Ecto neural progenitor cell (in vitro differentiated cells): ENCODE measurements at places on chromosomes 1 and 21.

GRCh38 chr1:91884459-91885212, 1.3 kb downstream of the TGFBR3 start:
- peak; percentile 54 for DNase-seq

- no peak for DNase-seq
These were observed 328.0 kb downstream of the NPHP4 start for GRCh38 chr1:5664081-5664768.

DNA sequence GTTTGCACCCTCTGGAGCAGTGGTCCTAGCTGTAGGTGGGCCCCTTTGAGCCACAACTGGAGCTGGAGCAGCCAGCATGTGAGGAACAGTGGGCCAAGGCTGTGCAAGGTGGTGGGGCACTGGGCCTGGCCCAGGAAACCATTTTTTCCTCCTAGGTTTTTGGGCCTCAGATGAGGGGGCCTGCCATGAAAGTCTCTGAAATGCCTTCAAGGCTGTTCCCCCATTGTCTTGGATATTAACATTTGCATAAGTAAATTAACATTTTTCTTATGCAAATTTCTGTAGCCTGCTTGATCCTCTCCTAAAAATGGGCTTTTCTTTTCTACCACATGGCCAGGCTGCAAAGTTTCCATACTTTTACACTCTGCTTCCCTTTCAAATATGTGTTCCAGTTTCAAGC, 212.0 kb downstream of the NTNG1 start:
- no peak for DNase-seq

- no peak for DNase-seq
These were observed 72.1 kb upstream of the ZBTB40 start for GRCh38 chr1:22379566-22379965.

- no peak for DNase-seq
These were observed 13.3 kb downstream of the TRIM11 start for GRCh38 chr1:228393268-228393701.

DNA sequence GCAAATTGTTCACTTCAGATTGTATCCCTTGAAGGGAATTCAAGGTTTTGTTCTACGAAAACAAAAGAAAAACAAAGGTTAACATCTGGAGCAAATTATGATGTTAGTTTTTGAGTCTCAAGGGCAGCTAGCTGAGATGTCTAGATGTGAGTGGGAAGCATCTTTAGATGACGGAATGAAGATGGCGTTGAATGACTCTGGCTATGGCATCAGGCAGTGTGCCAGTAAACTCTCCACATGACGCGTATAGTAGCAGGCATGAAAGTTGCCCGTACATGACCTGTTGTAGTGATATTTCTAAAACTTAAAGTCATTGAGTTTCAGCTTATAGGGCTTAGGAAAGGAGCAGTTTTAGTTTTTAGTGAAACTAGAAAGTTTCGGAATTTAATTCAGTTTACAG, 12.3 kb upstream of the SDC3 start:
- no peak for DNase-seq

DNA sequence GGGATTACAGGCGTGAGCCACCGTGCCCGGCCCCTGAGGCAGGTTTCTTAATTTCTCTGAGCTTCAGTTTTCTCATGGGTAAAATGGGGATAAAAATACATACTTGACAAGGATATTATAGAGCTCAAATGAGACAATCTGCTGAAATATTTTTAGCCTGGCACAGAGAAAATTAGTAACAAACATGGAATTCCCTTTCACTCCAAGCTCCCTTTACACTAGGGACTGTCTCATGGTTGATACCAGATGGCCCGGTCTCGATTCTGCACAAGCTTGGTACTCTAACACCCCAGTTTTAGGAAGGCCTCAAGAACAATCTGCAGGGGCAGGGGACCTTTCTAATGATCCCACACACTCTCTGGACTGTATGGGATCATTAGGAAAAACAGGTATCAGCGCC, 671.7 kb downstream of the SMYD3 start:
- no peak for DNase-seq

DNA sequence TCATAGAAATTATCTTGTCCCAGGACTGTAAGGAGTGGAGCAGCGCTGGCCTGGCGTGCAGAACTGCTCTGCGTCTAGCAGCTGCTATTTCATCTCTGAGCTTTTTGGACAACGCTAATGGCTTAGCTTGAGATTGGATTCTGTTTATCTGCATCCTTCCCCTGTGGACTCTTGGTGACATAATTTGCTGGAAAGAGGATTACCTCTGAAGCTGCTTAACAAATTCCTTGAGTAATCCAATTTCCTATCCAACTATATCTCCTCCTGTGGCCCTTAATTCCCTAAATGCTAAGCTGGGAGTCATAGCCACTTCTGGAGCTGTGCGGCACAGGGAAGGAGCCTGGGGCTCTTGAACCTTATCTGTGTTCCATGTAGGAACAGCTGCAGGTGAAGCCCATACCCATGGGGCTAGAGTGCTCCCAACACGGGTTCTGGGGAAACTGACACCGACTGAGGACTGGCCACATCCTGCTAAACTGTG, 43.2 kb downstream of the IL6R start:
- DNase-seq, result no peak

DNA sequence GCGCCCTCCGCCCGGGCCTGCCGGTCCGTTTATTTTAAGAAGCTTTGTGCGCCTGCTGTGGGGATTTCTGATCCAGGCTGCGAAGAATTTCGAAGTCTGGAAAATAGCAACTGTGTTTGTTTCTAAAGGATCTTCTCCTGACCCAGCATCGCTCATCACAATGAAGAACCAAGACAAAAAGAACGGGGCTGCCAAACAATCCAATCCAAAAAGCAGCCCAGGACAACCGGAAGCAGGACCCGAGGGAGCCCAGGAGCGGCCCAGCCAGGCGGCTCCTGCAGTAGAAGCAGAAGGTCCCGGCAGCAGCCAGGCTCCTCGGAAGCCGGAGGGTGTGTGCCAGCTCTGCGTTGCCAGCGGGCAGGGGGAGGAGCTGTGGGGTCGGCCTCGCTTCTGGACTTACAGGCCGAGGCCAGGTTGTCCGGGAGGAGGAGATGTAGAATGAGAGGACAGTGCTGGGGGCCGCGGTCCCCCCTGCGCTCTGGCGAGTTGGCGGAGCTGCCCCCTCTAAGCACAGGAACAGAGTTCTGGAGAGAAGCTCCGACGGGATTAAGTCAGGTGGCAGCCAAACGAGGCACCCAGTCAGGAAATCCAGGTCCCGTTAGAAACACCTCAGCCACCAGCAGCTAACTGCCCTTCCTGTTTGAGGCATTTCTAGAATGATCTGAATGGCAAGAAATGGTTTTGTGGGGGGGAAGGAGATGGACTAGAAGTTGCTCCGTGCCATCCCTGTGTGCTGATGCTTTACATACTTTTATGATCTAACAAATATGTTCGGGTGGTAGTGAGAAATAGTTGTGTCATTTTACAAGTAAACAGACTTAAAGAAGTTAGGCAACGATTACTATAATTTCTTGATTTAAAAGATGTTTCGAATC, 948 bp downstream of the TXLNA start:
- peak; percentile 70 for DNase-seq

- no peak for DNase-seq
These were observed 25.0 kb downstream of the CD244 start for GRCh38 chr1:160837558-160838205.

GRCh38 chr1:246066573-246066972, 440.5 kb downstream of the SMYD3 start:
- DNase-seq, result no peak

GRCh38 chr1:197440715-197441114, 172.7 kb downstream of the CRB1 start:
- no peak for DNase-seq

GRCh38 chr1:93489756-93490155, 41.8 kb downstream of the FNBP1L start:
- no peak for DNase-seq

DNA sequence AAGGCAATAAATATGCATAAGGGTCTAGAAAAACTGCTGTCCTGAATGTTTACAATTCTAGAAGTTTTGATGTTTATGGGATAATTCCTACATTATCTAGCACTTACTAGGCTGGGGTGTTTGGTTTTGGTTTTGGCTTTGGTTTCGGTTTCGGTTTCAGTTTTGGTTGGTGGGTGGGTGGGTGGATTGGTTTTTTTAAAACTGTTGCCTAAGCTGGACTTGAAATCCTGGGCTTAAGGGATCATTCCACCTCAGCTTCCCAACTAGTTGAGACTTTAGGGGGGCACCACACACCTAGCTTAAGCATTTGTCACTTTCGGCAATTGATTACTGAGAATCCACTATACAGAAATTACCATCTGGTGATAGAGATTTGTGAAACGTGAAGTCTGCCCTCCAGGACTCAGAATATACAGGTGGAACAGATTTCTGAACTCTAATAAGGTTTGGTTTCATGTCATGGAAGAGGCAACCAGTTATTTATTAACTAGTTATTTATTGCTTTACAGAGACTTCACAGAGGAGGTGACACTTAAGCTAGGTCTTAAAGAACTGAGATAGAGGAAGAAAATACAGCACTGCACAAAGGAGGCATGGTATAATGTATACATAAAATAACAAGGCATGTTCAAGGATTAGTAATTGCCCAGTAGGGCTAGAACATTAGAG, 69.6 kb downstream of the PIK3R3 start:
- DNase-seq, result no peak

GRCh38 chr1:7409278-7409677, 361.8 kb upstream of the VAMP3 start:
- DNase-seq, result peak; percentile 27

DNA sequence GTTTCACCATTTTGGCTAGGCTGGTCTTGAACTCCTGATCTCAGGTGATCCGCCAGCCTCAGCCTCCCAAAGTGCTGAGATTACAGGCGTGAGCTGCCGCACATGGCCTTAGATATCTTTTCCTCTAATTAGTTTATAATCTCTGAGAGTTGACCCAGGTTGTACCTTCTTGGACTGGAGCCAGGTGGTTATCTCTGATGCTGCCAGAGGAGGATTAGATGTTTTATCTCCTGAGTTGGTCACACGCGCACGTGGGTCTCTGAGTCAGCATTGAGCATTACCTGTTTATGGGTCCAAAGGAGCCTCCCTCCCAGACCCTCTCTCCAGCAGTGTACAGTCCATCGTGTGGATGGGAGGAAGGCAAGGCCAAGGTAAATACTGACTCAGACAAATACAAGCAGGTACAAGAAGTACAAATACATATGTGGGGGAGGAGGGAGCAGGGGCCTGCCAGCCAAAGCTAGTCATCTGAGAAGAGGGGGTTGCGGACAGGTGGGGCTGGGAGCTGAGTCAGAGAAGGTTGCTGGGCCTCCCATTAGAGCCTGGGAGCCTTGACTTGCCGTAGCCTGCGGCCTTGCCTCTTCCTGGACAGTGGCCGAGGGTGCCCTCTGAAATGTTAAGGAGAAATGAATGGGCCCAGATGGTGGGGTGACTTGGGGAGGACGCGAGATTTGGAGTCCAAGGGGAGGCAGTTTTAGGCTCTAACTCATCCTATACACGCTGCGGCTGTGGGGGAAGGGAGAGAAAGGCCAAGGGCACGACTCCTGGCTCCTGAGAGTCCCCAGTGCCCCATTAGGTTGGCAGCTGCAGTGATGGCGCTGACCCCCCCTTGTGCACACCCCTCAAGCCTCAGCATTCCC, 13.1 kb downstream of the IL6R start:
- no peak for DNase-seq

DNA sequence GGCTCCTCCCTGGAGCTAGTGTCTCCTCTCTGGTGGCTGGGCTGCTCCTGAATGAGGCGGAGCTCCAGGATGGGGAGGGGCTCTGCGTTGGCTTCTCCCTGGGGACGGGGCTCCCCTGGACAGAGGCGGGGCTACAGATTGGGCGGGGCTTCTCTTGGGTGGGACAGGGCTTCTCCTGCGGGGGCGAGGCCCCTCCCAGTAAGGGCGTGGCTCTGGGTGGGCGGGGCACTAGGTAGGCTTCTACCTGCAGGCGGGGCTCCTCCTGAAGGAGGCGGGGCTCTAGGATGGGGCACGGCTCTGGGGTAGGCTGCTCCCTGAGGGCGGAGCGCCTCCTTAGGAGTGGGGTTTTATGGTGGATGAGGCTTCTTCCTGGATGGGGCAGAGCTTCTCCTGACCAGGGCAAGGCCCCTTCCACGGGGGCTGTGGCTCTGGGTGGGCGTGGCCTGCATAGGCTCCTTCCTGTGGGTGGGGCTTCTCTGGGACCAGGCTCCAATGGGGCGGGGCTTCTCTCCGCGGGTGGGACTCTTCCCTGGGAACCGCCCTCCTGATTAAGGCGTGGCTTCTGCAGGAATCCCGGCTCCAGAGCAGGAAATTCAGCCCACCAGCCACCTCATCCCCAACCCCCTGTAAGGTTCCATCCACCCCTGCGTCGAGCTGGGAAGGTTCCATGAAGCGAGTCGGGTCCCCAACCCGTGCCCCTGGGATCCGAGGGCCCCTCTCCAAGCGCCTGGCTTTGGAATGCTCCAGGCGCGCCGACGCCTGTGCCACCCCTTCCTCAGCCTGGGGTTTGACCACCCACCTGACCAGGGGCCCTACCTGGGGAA, 22.7 kb upstream of the ARF1 start:
- DNase-seq, result peak; percentile 90

DNA sequence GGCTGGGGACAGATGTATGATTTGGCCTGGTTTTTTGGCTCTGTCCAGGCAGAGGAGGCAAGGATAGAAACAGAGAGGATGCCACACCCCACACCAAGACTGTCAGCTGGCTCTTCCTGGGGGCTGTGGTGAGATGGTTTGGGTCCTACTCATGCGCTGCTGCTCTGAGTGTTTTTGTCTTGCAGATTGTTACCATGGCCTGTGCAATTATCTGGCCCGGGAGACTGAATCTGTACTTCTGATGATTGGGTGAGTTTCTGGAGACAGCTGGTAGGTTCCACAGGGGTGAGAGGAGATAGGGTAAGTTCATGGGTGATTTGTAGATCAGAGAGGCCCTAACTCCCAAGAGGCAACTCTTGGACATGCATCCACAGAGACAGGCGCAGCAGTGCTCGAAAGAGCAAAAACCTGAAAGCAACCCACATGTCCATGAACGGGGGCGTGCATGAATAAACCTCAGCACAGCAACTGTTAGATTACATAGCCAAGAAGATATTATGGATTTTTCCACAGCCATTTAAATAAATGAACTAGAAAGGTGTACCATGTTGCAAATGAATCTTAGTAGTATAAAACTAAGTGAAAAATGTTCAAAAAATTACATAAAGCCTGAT, 17.8 kb downstream of the AADACL4 start:
- no peak for DNase-seq

DNA sequence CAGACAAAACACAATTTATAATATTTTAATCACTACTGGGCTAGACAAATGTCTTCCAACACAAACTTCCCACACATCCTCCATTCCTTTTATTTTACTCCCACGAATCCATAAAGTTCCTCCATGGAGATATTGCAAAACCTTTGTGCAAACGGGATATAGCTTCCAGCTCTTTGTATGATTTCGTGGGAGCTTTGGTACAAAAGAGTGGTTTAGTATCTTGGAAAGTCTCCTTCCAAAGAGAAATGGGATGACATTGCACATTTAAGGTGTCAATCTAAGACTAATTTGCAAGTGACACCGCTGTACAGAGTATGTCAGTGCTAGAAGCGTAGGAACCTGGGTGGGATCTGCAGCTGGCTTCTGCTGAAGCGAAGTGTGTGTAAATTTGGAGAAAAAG, 455.2 kb upstream of the RUNX1 start:
- DNase-seq, result no peak
